ENCODE measurements at places on chromosomes 5 and 9.

GRCh38 chr5:170570476-170570875, 66.7 kb downstream of the KCNIP1 start:
- DNase-seq: no peak

DNA sequence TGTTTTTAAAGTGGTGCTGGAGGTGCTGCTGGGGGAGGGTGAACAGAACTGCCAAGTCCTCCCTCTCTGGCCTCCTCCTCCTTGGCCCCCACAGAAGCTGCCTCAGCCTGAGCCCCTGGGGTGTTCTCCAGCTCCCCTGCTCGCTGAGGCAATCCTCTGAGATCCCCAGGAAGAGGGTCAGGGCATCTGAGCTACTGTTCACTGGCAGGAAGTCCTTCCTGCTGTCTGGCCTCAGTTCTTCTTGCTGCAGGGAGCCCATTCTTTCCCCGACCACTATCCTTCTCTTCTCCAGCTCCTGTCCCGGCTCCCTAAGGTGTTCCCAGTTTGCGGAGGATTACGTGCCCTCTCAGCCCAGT, 9.7 kb downstream of the CNTFR start:
- DNase-seq: no peak

GRCh38 chr5:175826980-175827379, 44.4 kb upstream of the CPLX2 start:
- DNase-seq: no peak

- no peak for DNase-seq
Observed at GRCh38 chr5:43348207-43348606, 35.0 kb upstream of the HMGCS1 start.

DNA sequence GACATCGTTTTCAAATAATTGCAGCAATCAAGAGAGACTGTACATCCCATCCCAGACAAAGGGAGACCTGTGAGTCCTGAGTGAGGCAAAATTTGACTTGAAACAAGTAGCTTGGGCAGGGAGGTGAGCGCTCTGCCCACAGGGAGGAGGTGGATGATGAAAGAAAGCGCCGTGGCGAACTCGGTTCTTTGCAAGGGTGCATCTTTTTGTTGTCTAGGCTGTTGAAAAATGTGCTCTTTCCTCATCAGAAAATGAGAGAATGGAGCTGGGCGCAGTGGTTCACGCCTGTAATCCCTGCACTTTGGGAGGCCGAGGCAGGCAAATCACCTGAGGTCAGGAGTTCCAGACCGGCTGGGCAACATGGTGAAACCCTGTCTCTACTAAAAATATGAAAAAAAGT, 150.5 kb downstream of the GAPVD1 start:
- DNase-seq: no peak

DNA sequence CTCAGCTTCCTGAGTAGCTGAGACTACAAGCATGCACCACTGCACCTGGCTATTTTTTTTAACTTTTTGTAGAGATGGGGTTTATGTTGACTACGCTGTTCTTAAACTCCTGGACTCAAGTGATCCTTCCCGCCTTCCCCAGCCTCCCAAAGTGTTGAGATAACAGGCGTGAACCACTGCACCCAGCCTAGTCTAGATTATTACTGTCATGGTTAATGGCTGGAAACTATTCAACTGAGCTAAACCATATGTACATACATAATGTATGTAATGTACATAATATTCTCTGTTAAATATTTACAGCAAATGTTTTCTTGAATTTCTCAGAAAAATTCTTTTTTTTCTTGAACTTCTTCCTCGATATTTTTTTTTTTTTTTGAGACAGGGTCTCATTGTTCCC, 21.3 kb downstream of the PPP2CA start:
- no peak for DNase-seq

- DNase-seq: peak; percentile 58
Observed at GRCh38 chr5:83927140-83927733, 206.6 kb upstream of the HAPLN1 start.

- peak; percentile 43 for DNase-seq
Observed at GRCh38 chr9:98603821-98604383, 104.8 kb downstream of the GABBR2 start.

Data from AG10803 (cell line).